ENCODE measurements at places on chromosomes 3 and 15.

- no peak for DNase-seq
These were observed 150.1 kb downstream of the RAB11A start for GRCh38 chr15:66019368-66019767.

DNA sequence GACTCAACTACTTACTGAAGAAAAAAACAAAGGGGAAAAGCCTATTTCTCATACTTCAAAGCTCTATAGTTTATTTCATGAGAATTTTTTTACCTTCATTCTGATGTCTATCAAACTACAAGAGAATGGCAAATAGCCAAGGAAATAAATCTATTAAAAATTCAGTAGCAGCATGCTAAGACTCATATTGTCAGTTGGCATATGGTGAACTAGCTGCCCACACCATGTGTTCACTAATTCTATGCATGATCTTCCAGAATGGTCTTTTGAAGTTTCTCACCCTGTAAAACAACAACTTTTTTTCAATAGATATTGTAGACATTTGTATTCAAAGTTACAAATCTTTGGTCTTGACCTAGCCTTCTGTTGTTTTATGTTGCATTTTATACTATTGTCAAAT, 386.2 kb downstream of the RSL24D1 start:
- no peak for DNase-seq

DNA sequence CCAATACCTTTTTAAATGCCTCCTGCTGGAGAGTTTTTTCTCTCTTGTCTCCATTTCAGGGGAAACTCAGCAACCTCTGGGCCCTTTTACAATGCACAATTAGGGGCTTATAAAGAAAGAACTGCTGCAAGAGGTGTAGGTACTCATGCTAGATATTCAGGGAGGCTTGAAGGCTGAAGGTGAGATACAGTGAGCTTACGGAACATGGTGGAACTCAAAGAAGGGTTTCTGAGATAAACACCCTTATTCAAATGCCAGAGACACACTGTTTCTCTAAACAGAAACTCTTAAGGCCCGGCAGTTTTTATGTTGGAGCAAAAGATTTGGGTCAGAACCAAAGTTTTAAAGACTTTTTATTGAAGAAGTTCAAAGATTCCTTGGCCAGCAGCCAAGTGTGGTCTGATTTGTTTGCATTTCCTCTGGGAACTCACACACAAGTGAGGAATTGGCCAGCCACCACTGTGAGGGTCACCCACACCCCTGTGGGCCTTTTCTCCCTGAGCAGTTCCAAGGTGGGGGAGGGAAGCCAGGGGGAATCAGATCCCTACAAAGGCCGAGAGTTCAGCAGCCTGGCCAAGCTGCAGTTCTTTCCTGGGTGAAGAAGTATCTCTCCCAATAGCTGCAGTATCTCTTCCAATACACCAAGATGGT, 47.8 kb downstream of the TNFAIP8L3 start:
- DNase-seq = no peak

- DNase-seq = no peak
These were observed 79.0 kb downstream of the EPHA3 start for GRCh38 chr3:89186456-89186855.

DNA sequence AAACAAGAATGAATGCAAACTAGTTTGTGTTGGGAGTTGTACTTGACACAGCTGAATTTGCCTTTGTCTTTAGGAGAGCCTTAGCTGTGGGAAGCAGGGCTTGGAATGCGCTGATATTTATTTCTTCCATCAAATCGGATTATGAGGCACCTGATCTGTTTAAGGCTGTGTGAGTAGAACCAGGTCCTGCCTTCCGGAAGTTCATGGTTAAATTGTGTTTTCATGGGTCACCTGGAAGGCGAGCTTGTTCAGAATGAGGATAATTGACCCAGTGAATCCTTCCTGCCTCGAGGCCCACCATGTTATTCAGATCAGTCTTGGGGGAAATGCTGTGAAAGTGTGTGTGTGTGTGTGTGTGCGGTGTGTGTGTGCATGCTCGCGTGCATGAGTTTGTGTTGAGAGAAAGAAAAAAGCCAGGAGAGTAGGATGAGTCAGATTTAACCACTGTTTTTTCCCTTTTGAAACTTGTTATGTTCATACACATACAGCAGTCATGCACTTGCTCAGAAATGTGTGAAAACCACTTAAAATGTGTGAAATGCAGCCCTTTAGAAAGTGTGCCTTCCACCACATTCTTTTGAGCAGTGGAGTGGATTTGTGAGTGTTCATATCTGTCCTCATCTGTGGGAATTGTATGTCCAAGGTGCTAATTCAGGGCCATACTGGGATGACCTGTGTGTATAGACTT, 36.7 kb downstream of the SMAD3 start:
- DNase-seq = no peak

GRCh38 chr3:49666592-49666991, 7.6 kb upstream of the APEH start:
- DNase-seq = no peak

DNA sequence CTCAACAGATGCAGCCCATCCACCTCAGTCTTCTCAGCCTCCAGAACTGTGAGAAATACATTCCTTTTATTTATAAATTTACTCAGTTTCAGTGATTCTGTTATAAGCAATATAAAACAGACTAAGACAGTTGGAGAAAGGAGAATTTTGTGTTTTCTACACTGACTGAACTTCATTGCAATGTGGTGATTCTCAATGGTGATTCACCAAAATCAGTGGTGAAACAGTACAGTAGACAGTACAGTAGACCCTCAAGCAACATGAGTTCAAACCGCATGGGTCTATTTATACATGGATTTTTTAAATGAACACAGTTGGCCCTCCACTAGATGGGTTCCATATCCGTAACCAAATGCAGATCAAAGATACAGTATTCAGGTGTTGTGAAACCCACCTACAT, 403.1 kb upstream of the TGFBR2 start:
- no peak for DNase-seq

- DNase-seq = no peak
These were observed 409.0 kb upstream of the KCNMB2 start for GRCh38 chr3:178127221-178127620.

GRCh38 chr15:37016231-37016630, 84.1 kb downstream of the MEIS2 start:
- DNase-seq = no peak
